ENCODE measurements at places on chromosomes 13 and 19. TPM values are rescaled to one million over a fixed set of nuclear protein-coding genes. Genes with fewer than 3 reads are reported as not detected.

FCHO1 gene
- total RNA-seq: 1.1 TPM

POSTN gene
- total RNA-seq: 21.1 TPM

NLRP11 gene
- total RNA-seq: not detected

MAU2 gene
- 48.1 TPM for total RNA-seq

ZNF540 gene
- 0.16 TPM for total RNA-seq

PSG3 gene
- 0.13 TPM for total RNA-seq

KLF1 gene
- total RNA-seq: 0.06 TPM

ZNF285 gene
- 7.4 TPM for total RNA-seq

LIM2 gene
- total RNA-seq: not detected

MBD3L3 gene
- not detected for total RNA-seq

WDR87 gene
- not detected for total RNA-seq
